Stimulated activated CD8-positive, alpha-beta memory T cell treated with anti-CD3 and anti-CD28 coated beads, Interleukin-2, amount 100 ng/mL, for 1 hour (primary cell): ENCODE measurements at places on chromosomes 6 and 20.
A peak's percentile ranks its signal among the peaks of the same experiment; 100 is the strongest.

- no peak for DNase-seq
Observed at GRCh38 chr6:18347021-18347577, 40.1 kb upstream of the RNF144B start.

- no peak for DNase-seq
Observed at GRCh38 chr20:40603057-40603651, 85.9 kb downstream of the MAFB start.

- DNase-seq, result no peak
Observed at GRCh38 chr6:80528115-80528514, 421.6 kb downstream of the BCKDHB start.

DNA sequence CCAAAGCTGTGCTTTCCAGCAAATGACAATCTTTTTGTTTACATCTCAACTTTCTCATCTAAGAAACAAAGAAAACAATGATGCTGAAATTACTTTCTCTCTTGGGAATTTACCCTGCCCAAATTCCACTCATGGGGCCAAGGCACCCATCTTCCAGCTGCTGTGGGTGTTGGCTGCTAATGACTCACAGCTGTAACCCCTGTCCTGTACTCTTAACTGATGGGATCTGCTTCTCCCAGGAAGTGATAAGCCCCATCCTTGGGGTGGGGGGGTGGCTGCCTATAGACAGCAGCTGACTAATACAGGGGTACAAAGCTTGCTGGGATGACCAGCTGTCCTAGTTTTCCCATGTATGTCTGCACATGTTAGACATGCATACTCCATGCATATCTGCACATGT, 938.6 kb downstream of the C6orf118 start:
- DNase-seq, result no peak

- no peak for DNase-seq
Observed at GRCh38 chr20:44450281-44450889, 25.3 kb upstream of the TTPAL start.

- DNase-seq, result no peak
Observed at GRCh38 chr6:134658596-134658995, 291.3 kb downstream of the ALDH8A1 start.

GRCh38 chr6:72890233-72890632, 268.4 kb downstream of the KCNQ5 start:
- DNase-seq, result no peak

DNA sequence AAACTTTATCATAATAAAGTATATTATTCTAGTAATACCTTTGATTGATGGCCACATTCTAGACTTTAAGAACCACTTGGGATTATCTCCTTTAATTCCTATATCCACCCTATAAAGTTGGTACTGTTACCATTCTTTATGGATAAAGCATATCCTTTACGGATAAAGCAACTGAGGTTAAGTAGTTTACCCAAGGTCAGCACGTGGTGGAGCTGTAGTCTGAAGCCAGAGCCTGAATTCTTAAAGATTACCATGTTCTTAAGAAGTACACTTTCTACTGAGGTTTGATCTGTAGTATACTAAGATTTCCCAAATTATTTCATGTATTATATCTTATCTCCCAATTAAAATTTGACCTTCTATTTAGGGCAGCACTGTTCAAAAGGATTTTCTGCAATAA, 3.0 kb upstream of the NCOA7 start:
- no peak for DNase-seq

GRCh38 chr6:81894306-81894705, 141.8 kb upstream of the TENT5A start:
- no peak for DNase-seq

DNA sequence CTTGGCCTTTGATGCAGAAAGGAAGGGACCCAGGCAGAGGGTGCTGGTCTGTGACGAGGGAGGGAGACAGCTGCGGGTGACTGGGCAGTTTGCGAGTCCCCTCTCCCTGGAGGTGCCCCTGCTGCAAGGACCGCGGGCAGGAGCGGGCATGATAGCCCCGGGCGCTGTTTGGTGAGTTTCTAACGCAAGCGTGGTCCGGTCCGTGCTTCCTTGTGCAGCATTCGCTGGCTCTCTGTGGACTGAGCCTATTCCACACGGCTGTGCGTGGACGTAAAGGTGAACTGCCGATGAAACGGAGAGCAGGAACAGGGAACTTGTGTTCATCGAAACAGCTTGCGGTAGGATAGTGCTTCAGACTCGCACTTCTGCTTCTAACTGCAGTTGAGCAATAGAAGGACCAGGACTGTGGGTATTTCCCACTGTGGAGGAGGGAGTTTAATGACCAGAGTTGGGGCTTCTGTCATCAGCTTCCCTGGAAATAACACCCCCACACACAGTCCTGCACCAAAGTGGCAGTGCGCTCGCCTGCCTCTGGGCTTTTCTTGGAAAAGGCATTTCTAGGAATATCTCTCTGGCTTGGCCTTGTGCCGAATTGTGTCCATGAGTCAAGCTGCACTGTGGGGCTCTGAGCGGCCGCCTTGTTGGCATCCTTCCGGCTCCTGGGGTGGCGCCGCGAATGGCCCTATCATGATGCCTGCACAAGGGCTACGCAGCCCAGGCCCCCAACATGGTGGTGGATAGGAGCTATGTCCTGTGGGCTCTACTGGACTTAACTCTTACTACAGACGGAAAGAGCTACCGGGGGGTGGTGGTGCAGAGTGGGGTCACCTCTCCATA, 48.9 kb downstream of the DUSP22 start:
- no peak for DNase-seq

DNA sequence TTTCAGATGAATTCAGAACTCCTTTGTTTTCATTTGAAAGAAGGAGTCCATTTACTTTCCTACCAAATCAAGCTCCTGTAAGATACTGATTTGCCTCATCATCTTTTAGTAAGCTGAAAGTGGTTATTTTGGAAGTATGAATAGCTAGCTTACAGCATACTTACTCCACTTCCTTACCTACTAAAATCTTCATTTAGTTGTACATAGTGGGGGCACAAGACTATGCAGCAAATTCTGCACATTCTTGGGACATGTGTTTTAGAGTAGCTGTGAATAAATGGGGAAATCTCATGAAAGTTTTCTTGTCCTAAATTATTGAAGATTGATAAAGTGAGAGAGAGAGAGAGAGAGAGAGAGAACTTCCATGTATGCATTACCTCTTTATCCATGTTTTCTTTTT, 256.3 kb downstream of the OGFRL1 start:
- DNase-seq, result no peak

DNA sequence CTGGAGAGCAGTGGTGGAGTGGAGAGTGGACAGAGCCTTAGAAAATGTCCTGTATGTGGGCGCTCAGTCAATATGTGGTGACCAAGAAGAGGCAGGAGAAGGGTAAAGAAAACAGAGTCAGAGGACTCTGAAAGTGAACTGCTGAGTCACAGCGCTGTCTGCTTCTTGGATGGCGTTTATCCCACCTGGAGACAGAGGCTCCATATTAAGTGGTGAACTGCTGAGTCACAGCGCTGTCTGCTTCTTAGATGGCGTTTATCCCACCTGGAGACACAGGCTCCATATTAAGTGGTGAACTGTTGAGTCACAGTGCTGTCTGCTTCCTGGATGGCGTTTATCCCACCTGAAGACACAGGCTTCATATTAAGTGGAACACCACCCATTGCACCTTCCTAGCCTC, 119.3 kb upstream of the RALGAPA2 start:
- DNase-seq, result no peak

GRCh38 chr6:53359095-53359842, 10.5 kb upstream of the ELOVL5 start:
- DNase-seq, result peak; percentile 74
